Activated T-cell treated with anti-CD3 and anti-CD28 coated beads for 1 hour (primary cell): ENCODE measurements at places on chromosomes 2 and 18.
A peak's percentile ranks its signal among the peaks of the same experiment; 100 is the strongest.

DNA sequence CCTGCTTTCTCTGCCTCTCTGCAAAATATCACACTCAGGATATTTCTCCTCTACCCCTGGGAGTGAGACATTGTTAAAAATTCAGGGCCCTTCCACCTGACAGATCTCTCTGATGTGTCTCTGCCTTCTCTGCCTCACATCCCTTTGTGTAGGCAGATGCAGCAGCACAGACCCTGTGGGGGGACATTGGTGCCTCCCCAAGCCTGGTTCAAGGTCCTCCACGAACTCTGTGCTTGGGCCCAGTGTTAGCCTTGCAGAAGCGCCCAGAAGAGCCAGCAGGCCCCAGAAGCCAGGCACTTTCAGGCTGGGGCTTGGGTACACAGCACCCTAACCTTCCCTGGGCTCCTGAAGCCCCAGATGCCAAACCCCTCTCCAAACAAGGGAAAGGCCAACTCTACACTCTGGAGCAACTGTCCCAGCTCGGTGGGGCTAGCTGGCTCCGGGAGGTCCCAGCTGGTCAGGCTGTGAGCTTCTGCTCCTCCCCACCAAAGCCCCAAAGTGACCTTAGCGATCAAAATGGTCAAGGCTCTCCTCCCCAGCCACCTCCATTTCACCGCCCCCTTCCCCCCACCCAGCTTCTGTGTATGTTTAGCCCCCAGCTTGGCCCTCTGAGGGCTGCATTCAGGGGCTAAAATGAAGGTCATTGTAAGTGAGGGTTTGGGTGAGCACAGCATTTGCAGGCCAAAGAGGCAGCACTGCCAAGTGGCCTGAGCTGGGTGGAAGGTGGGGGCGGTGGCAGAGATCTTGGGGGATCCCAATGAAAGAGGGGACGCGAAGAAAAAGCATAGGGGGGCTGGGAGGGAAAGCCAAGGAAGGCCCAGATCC is 2.6 kb downstream of the HOXD9 start:
- DNase-seq, result no peak

DNA sequence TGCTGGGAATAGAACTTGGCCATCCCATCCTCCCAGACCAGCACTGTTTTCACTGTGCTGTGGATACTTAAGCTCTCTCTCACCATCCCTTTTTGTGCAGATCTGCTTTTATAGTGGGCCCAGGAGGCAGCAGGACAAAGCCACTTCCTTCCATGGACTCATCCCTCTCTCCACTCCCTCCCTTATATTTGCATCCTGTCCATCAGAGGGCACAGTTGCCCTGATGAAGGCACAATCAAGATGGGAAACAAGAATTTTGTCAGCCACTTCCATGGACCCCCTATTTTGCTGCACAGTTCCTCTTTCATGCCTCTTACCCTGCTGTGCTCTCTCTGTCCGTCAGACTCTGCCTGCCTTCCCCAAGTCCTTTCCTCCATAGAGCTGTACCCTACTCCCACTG is 338.7 kb downstream of the HRH4 start:
- DNase-seq, result no peak

- no peak for DNase-seq
Measured at GRCh38 chr2:218472988-218473387, 54.1 kb downstream of the VIL1 start.

- DNase-seq, result no peak
Measured at GRCh38 chr2:71991397-71991796, 156.3 kb downstream of the CYP26B1 start.

- no peak for DNase-seq
Measured at GRCh38 chr2:162261032-162261945, 18.0 kb upstream of the FAP start.

DNA sequence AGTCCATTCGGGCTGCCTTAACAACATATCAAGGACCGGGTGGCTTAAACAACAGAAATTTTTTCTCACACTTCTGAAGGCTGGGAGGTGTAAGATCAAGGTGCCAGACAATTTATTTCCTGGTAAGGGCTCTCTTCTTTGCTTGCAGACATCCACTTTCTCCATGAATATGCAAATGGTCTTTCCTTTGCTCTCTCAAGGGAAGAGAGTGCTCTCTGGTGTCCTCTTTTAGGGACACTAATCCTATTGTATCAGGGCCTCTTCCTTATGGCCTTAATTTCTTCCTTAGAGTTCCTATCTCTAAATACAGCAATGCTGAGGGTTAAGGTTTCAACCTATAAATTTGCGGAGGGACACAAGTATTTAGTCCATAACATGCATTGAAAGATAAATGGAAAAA is 770.8 kb downstream of the DSC3 start:
- DNase-seq, result no peak

DNA sequence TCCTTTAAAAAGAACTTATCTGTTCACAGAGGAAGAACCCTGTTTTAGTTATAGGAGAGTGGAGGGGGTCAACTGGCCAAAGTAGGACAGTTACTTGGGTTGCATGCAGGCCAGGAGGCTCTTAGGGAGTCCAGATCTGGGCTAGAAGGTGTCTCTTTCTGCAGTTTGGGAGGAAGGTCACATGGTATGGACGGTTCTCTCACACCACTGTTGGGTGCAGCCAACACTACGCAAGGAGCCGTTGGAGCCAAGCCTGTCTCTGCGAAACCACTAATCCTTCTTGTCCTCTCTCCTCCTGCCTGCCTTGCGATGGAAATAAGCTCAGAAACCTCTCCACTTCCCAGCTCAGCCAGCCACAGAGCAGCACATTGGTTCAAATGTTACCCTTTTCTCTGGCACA is 105.9 kb upstream of the TGFA start:
- DNase-seq, result no peak

DNA sequence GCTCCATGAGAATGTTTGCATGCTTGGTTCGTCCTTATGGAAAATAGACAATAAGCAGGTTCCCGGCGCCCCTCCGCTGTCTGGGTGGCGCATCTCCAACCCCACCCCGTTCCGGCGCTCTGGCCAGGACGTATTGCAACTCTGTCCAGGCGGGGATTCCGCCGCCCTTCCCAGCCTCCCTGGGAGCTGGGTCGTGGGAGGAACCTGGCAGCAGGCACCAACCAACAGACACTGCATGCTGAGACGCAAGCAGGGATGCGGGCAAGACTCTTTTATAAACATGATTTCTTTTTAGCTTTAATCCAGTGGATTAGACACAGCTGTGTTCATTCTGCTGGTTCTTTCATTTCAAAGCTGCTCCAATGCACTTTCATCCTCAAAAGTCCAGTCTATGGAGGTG is 240.2 kb downstream of the SH3BP4 start:
- no peak for DNase-seq

DNA sequence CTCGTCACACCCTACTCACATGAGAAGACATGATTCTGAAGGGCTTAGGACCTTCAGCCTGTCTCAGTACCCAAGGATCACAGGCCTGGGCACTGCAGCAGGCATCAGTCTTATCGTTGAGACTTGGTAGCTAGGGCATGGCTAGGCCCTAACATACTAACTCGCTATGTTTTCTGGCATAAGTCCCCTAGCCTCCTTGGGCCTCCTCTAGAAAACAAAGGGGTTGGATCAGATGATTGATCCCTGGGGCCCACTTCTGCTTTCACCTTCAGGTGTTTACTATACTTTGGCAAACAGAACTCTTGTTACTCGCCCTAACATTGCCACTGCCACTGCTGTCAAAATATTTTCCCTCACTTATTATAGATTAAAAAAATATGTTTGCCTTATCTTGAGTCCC is 44.2 kb downstream of the VSNL1 start:
- DNase-seq, result no peak

DNA sequence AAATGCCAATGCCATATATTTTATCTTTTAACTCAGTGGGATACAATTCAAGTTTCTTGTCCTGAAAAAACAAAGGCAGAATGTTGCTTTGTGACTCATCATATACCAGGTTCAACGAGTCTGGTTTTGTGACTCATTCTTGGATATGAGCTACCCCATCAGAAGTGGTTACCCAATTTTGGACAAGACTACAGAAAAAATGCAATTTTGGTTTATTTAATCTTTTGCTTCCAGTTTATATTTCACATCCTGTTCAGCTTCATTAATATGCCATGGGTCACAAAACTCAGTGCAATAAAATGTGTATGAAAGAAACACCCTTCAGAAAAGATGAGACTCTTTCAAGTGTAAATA is 25.0 kb downstream of the FN1 start:
- DNase-seq, result no peak

- DNase-seq, result no peak
Measured at GRCh38 chr2:180010701-180011100, 3.6 kb upstream of the CWC22 start.

GRCh38 chr2:230068016-230068650 is 591 bp downstream of the SLC16A14 start:
- DNase-seq, result peak; percentile 12

- no peak for DNase-seq
Measured at GRCh38 chr2:231197706-231198290, 633 bp upstream of the ARMC9 start.

DNA sequence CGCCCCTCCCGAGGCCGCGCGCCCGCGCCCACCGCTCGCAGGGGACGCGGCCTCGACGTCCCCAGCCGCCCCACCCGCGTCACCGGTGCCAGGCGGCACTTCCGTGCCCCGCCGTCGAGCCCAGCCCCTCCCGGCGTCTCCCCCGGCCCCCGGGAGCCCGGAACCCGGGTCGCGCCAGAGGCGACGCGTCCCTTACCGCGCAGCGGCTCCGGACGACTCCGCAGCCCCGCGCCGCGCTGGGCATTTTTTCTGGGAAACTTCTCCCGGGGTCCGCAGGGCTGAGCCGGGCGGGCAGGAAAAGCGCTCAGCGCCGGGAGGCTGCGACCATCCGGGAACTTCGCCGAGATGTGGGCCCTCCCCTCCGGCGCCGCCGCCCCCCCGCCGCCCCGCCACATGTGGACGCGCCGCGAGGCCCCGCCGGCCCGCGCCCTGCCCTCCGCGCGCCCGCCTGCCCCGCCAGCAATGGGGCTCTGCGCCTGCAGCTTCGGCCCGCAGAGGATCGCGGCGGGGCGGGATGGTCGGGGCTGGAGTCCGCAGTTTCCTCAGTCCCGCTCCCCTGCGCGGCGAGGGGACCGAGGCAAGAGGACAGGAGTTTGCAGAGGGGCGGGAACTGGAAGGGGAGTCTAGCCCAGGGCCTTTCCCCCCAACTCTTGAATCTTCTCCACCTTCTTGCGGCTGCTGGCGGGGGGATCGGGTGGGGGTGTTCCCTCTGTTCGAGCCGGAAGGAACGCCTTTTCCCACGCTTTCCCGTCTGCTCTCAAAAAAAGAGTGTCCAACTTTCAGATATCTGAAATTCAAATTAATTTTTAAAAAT is 81.5 kb downstream of the CHRNA1 start:
- peak; percentile 38 for DNase-seq

DNA sequence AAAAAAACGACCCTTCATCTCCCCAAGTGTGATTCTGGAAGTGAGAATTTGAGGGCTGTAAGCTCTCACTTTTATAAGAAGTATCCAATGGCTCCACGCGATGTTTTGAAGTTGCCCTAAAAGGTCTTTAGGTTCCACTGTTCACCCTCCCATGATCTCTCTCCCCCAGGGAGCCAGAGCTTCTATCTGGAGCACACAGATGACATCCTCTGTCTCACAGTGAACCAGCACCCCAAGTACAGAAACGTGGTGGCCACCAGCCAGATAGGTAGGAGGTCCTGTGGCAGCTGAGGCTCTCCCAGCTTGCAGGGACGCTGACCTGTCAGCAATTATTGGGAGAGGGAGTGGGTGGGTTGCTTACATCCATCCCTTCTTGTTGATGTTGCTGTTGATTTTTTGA is 97.8 kb downstream of the RTN4 start:
- DNase-seq, result no peak

DNA sequence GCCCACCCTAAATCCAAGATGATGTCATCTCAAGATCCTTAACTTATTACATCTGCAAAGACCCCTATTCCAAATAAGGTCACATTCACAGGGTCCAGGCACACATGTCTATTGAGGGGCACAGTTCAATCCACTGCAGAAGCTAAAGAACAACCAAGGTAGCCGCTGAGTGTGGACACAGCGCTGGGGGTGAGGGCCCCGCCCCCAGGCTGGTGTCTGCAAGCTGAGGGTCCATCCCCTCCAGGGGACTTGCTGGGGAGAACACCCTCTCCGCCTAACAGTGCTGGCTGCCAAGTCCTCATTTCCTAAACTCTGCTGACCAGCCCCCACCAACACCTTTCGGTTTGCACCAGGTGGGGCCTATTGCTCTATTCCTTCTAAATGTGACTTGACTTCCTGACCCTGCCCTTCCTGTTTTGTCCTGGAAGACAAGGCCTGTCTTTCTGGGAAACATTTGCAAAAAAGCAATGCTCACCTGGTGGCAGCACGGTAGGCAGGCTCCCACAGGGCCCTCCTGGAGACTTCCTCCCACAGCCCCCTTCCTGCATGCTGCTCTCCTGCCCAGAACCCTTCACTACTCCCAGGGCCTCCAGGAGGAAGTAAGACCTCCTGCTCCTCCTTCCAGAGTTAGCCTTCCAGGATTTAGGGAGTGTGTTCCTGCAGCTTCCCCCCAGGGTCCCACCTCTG is 24.4 kb upstream of the TEX44 start:
- no peak for DNase-seq

DNA sequence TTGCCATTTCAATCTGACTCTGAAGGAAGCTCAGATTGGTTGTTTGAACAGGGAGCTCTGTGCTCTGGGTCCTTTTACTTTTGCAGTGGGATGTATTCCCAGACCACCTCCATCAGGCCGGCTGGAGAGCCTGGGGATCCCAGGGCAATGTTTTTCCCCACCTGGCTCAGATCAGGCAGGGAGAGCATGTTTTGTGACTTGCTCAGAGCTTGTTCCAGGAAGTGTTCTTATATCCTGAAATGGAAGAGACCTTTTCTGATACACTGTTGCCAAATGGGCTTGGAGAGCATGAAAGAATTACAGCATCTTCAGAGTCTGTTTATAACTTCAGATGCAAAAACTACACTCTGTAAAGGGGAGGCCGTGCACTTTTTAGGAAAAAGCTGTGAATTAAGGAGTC is 56.0 kb downstream of the LIPG start:
- no peak for DNase-seq

- no peak for DNase-seq
Measured at GRCh38 chr2:181305301-181306123, 151.7 kb upstream of the ITGA4 start.

DNA sequence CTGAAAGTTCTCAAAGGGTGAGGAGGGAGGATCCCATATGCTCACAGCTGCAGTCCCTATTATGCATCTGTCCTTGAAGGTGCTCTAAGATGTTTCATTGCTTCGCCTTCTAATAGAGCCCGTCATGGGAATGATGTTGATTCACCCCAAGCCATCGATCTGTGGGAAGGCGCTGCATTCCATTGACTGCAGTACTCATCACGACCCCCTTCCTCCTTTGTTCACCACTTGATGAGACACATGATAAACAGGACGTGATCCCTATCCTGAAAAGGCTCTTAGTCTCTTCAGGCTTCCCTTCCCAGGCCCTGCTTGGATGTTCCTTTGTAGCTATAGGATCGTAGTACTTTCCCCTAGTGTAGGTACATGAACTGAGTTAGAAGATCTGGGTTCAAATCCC is 181.8 kb downstream of the AGPS start:
- no peak for DNase-seq

DNA sequence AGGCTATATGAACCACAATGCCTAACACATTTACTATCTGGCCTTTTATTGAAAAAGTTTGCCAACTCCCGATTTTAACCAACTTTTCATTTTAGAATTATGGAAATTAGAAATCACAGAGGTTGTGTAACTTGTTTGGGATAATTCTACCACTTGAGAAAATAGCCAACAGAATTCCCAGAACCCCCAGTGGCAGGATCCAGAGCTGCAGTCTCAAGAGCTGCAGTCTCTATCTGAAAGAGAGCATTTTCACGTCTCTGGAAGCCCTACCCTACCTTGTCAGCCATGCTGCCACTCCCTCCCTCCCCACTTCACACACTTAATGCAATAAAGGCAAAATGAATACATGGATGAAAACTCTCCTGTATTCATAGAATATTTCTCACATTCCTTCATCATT is 23.4 kb upstream of the TSPYL6 start:
- DNase-seq, result no peak
